DMS 273 treated with DMSO at 0.1 percent for 48 hours (cell line): ENCODE measurements at places on chromosomes 5 and 9.

GRCh38 chr5:112160652-112161391 is 258.3 kb downstream of the EPB41L4A start:
- DNase-seq = peak; percentile 44

- no peak for DNase-seq
Observed at GRCh38 chr5:158423623-158424200, 564.8 kb upstream of the CLINT1 start.

DNA sequence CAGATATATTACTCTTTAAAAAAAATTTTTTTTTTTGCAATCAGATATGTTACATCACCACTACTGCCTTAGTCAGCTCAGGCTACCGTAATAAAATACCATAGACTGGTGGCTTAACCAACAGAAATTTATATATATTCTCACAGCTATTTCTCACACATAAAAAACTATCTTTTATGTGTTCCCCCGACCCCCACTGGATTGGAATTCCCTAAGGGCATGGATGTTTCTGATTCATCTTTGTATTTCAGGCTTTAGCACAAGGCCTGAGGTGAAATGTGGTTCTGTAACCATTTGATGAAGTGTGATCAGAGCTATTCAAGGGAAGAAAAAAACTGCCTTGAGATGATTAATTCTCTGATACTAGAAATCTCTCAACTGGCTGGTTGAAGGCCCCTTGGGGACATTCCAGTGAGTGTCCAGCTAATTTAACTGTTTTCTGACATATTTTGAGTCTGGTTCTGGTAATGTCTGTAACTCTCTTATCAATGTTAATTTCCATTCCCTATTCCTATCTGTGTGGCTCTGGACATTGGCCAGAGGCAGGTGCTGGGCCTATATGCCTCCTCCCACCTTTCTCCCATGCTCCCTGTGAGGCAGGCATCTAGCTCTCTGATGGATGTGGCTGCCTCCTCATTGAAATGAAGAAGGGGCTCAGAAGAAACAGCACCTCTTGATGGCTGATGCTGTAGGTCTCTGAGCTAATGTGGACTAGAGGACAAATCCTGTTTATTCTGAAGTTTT is 2.5 kb downstream of the CD14 start:
- no peak for DNase-seq

DNA sequence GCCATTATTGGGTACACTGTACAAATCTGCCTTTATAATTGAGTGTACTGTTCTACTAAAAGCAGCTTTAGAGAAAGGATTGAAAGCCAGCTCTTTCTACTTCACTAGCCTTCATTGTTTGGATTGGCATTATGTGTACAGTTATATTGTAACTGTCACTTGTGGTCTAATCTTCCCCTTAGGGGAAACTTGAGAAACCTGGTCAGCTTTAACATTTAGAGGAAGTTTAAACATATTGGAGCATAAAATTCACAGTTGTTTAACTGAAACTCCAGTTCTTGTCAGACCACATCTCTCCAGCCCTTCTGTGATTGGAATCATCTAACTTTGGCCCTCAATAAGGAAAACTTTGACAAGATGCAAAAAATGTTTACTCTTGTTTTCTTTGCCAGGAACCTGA is 24.6 kb downstream of the PIK3R1 start:
- DNase-seq = no peak

GRCh38 chr5:172544371-172545095 is 90.2 kb upstream of the SH3PXD2B start:
- DNase-seq = peak; percentile 48

DNA sequence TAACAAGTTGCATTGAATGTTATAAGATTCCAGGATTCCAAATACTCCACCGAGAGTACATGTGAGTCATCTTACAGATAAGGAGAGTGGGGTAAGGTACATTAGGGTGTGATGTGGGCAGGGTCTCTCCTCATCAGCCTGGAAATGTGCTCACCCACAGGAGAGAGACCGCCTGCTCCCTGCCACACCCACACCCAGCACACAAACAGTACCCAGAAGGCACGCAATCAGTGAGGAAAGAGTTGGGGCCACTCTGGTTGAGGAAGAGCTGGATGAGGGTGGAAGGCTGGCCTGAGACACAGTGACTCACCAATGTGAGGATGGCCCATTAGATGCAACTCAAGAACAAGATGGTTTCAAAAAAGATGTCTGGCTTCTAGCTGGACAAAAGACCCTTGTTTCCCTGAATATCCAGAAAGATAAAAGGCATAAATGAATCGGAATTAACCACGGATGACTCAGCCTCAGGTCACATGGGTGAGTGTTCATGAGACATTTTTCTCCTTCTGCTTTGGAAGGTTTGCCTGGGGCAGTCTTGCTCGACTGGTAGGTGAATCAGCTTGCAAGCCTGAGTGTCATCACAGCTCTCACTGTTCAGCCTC is 51.1 kb upstream of the LHFPL2 start:
- no peak for DNase-seq

DNA sequence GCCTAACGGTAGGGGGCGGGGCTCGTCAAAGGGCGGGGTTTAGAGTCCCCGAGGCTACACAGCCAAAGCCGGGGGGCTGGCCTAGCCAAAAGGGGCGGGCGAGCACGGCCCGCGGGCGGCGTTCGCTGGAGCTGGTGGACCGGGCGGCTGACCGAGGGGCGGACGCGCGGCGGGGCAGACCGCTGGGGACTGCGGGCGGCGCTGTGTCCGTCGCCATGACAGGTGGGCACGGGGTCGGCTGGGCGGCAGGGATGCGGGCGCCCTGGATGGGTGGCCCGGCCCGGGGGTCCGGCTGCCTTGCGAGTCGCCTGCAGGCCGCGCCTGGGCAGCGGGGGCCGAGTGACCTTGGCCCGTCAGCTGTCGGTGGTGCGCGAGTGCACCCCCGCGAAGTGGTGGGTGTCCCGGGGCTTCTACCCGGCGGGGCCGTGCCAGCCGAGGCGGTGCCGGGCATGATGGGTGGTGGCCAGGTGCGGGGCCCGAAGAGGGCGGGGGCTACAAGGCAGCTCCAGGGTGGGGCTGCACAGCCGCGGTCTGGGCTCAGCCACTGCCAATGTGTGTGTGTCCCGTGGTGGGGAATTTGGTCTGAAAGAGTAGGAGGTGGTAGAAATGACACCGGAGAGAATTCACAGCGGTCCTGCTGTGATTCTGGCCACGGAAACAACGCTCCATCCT is at the start of gene CARD19:
Gene CARD19 (plus strand): TSS at position 87 of the 672 bp plus-strand sequence. CDS start 129 bp downstream, at position 216.
- DNase-seq = no peak

DNA sequence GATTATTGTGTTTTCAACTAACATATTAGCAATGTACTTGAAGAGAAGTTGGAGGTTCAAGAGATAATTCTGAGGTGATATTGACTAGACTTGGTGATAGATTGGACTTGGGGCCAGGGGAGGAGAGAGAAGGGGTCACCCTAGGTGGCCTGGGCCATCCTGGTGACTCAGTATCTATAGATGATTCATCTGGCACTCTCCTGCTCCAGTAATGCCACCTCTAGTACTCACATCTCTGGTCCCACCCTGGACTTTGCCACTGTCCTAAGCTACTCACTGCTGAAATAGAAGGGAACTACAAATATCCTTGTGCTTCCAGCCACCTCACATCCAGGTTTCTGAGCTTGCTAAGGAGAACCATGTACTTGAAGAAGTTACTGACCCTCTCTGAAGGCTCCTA is 249.9 kb downstream of the ARRDC3 start:
- no peak for DNase-seq

GRCh38 chr5:135578305-135578684 is 496 bp downstream of the CXCL14 start:
- DNase-seq = no peak

DNA sequence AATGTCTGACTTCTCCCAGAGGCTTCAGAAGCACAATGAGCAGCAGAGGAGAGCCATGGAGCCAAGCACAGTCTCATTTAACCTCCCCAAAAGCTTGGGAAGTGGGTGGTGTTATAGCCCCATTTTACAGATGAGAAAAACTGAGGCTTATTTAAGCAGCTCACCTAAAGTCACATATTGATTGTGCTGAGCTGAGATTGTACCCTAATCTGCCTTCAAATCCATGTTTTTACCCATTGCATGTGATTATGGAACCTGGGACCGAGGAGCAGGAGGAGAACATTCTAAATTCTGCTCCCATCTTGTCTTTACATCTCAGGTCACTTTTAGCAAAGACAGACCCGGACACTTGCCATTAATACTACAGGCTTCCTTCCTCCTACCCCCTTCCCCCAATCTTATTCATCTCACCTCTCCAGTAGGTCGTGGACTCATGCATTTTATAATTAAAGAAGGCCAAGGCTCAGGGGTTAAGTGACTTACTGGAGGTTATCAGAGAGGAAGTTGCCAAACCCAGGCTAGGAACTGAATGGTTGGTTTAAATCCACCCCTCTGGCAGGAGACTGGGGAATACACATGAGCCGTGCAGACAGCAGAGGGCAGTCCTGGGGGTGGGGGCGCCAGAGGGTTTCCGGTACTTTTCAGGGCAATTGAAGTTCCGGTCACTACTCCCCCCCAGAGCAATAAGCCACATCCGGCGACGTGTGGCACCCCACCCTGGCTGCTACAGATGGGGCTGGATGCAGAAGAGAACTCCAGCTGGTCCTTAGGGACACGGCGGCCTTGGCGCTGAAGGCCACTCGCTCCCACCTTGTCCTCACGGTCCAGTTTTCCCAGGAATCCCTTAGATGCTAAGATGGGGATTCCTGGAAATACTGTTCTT is 51.0 kb upstream of the IL17B start:
- DNase-seq = no peak

GRCh38 chr9:137753192-137753765 is 124.3 kb upstream of the CACNA1B start:
- no peak for DNase-seq

DNA sequence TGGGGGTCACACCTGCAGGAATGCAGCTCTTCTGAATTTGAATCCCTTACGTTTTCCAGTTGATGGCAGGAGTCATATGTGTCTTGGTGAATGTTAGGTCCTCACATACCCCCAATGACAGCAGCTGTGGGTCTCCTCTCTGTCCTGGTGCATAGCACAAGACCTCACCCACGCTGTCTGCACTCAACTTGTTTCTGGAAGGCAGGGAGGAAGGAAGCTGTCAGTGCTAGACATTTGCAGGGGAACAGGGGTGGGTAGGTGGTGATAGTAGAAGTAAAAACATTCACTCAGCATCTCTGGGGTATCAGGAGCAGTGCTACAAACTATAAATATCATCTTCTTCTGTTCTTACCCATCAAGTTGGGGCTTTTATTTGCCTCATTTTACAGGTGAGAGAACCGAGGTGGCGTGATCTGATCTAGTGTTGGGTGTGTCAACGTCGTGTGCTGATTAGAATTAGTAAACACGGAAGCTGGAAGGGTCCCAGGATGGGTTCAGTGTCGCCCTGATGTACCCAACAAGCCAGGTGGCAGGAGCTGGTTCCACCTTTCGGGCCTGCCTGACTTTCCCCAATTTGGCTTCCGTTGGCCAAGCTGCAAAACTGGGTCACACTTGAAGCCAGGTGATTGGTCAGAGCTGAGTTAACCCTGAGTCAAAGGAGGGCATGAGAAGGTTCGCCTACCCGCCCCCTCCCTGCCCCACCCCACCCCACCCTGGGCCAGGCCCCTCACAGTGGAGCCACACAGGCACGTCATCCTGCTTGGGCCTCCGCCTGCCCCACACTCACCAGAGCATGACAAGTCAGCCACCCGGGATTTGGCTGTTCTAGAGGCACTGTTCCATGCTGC is 15.8 kb downstream of the ERGIC1 start:
- no peak for DNase-seq

DNA sequence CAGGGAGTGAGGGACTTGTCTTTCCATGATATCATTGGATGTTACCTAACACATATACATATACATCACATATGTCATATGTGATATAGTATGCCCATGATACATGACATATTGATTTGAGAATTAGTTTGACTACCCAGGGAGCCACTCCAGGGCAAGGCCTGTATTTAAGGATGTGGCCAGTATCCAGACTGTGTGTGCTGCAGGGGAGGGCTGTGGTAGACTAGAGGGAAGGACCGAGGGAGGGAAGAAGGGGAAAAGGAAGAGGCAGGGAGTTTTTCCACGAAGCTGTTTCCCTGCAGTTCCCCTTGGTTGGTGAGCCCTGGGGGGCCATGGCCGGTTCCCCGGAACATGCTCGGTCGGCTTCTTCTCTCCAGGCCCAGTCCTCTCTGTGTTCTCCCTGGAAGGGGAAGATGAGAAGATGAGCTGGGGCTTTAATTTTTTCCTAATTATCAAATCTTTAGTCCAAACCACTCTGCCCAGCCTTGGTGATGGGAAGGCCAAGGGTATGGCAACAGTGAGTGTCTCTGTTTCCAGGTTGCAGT is 48.7 kb downstream of the NSUN2 start:
- DNase-seq = no peak

GRCh38 chr5:174798551-174798951 is 74.2 kb downstream of the MSX2 start:
- DNase-seq = no peak

DNA sequence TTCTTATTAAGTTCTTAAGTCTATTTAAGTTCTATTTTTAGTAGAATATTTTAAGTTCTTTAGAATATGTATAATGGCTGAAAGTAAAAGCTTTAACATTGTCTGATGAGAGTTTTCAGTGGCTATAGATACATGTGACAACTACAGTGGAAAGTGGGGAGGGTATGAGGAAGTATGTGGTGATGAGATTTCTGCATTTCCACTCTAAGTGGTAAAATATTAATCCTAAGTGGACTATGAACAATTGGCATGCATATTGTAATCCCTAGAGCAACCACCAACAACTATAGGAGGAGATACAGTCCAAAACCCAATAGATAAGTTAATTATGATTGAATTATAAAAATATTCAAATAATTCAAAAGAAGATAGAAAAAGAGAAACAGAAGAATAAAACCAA is 183.6 kb downstream of the GADD45G start:
- no peak for DNase-seq

- no peak for DNase-seq
Observed at GRCh38 chr5:179533907-179534306, 16.4 kb upstream of the RUFY1 start.

GRCh38 chr9:33703430-33704102 is 91.8 kb upstream of the PRSS3 start:
- DNase-seq = no peak

DNA sequence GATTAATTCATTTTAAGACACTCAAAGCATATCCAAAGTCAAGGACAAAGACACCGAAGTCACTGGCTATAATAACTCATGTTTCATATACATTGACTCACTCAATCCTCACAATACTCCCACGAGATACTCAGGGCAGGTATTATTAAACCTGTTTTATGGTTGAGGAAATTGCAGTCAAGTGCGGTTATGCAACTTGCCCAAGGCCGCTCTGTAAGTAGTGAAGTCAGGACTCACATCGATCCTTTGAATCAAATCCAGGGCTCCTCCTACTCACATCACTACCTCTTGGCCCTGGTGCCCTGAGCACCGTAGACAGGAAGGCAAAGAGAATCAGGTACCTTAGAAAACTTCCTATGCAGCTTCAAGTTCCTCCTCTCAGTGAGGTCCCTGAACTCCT is 87.8 kb upstream of the APC start:
- DNase-seq = no peak

DNA sequence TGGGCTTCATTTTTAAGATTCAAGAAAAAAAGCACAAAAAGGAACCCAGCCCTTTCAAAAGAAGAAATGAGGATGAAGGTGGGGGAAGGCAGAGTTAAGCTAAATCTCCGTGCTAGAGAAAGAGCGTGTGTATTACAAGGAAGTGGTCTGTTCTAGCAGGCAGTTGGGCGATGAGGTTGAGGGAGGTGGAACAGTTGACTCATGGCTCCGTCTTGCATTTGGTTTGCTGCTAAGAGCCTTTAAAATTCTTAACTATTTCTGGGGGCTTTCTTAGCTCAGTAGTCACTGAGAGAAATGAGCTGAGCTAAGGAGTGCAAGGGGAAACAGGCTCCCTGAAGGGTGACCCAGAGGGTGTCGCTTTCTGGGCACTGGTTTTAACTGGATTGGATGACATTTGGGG is 117.4 kb downstream of the GCNT1 start:
- no peak for DNase-seq

- no peak for DNase-seq
Observed at GRCh38 chr5:118921866-118922265, 66.5 kb downstream of the DTWD2 start.
